MG63 (cell line): ENCODE measurements at places on chromosomes 7 and 10. TPM values are rescaled to one million over a fixed set of nuclear protein-coding genes. Genes with fewer than 3 reads are reported as not detected.

- DNase-seq, result no peak
Observed at GRCh38 chr10:63561341-63561740, 40.1 kb downstream of the REEP3 start.

DNA sequence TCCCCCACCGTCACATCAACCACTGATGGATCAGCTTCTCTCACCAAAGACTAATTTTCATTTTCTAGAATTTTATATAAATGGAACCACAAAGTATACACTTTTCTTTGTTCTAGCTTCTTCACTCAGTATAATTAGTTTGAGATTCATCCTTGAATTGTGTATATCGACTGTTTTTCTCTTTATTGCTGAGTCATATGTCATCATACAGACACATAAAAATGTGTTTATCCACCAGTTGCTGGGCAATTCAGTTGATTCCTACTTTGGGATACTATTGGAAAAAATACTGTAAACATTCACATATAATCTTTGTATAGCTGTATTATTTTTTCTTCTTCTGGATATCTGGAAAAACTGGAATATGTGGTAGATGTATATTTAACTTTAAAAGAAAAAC is 26.6 kb downstream of the PDK4 start:
- DNase-seq, result no peak

GRCh38 chr7:82164813-82165212 is 278.8 kb downstream of the CACNA2D1 start:
- peak; percentile 26 for DNase-seq

- no peak for DNase-seq
Observed at GRCh38 chr10:117667831-117668230, 125.3 kb downstream of the EMX2 start.

DNA sequence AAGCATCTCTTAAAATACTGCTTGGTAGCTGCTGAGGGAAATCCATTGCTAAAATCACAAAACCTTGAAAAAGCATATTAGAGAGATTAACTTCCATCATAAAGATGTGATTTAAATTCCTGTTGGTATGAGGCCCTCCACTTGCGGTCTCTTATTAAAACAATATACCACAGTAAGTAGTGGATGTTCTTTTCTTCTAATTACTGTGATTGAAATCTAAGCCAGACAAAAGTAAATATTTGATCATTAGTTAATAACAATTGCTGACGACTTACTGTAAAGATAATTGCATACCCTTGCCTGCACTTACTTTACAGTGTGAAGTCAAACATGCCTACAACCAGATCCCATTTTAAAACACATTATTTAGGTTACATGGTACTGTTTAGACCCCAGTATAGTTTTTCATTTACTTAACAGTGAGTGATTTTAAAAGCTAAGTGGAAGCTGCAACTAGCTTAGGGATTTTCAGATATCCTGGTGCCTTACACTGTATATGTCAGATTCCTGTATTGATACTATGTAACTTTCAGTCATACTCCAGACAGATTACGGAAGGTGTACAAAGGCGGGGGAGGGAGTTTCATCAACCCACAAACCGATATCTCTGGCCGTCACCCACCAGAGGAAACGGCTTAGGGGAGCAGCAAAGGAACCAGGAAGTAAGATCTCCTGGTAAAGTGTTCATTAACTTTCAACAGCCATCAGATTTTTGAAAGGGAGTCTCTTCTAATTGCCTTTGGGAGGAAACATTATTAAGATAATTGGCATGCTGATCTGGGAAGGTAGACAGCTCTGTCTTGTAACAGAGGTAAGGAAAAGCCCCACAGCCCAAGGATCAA is 986 bp downstream of the NRP1 start:
- no peak for DNase-seq

- peak; percentile 20 for DNase-seq
Observed at GRCh38 chr7:45985902-45986301, 64.8 kb upstream of the IGFBP3 start.

DNA sequence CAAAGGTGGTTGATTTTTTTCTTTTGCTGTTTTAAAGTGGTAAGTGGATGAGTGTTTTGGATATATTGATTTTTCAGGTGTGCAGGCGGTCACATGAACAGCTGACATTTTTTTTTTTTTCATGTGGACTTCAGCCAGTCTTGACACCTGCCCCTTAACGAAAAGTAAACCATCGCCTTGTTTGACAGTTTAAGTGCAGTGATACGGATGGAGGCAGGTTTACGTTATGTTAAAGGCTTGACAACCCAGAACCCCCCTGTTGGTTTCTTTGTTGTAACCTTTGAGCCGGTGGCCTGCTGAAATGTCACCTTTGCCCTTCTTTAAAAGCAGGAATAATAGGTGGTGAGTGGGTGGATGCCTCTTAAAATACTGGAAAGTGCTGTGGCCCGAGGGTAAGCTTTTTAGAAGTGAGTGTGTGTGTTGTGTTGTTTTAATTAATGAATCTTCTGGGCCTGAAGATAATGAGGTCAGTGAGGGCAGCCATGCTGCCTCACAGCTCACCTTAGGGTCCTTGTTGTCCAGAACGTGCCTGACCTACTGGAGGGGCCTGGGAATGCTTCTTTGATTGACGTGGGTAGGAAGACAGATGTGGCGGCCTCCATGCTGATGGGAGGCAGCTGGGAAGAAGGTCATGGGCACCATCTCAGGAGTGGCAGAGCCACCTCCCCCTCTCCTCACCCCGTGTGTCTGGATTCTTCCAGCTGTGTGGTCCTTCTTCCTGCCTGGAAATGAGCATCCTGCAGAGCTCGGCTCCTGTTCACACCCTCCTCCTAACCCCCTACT is 69.8 kb downstream of the TCF7L2 start:
- DNase-seq, result no peak

The TMEM213 gene
- not detected in 2 replicates for total RNA-seq

The SRGN gene
- 10.2 and 19.6 TPM in 2 replicates for total RNA-seq

The PTPRE gene
- total RNA-seq, result 0.86 and 1.3 TPM in 2 replicates

The GIMAP7 gene
- total RNA-seq, result not detected in 2 replicates

The NEBL gene
- 0.03 and 0.07 TPM in 2 replicates for total RNA-seq

The PPP1R17 gene
- total RNA-seq, result not detected in 2 replicates

The CCL24 gene
- not detected in 2 replicates for total RNA-seq

The SH2D4B gene
- total RNA-seq, result not detected in 2 replicates
